Stimulated activated CD8-positive, alpha-beta memory T cell treated with anti-CD3 and anti-CD28 coated beads, Interleukin-15, amount 100 ng/mL, for 48 hours (primary cell): ENCODE measurements at places on chromosomes 13 and 19.

- no peak for DNase-seq
Measured at GRCh38 chr19:16428372-16429036, 43.3 kb downstream of the EPS15L1 start.

DNA sequence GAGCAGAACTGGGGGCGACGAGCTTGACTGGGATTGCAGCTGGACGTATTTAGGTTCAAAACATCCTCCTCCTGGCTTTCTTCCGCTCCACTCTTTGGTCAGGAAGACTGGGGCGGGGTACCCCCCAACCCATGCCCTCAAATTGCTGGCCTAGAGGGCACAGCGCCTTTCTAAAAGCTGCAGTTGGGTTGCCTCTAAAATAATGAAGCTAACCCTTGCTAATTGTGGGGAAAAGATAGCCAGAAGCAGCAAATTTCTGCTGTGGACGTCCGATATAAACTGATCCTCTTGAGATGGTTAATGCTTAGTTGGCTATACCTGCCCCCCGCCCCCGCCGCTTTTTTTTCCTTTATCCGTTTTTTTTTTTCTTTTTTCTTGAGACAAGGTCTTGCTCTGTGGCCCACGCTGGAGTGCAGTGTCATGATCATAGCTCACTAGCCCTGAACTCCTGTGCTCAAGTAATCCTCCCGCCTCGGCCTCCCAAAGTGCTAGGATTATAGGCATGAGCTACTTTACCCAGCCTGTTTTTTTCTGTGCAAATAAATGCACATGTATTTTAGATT, 754 bp upstream of the CHERP start:
- no peak for DNase-seq

GRCh38 chr19:53823380-53824120, 564 bp downstream of the NLRP12 start:
- DNase-seq, result no peak

- DNase-seq, result no peak
Measured at GRCh38 chr13:29743201-29743786, 107.1 kb downstream of the UBL3 start.

DNA sequence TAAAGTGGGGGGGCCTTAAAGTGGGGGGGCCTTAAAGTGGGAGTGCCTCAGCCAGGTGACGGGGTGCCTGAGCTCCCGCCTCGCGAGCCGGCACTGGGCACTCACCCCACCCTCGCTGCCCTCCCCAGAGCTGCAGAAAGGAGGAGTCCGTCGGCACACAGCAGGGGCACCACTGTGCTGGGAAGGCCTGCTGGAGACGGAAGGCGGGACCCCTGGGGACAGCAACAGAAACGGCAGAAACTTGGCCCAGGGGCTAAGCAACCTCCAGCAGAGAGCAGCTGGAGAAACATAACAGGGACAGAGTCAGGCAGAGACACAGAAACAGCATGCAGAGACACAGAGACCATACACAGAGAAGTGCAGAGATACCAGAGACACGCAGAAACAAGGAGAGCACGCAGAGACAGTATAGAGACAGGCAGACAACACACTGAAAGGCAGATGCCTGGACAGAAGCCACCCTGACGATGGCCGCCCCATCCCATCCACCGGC, 7.9 kb downstream of the CFD start:
- DNase-seq, result no peak

DNA sequence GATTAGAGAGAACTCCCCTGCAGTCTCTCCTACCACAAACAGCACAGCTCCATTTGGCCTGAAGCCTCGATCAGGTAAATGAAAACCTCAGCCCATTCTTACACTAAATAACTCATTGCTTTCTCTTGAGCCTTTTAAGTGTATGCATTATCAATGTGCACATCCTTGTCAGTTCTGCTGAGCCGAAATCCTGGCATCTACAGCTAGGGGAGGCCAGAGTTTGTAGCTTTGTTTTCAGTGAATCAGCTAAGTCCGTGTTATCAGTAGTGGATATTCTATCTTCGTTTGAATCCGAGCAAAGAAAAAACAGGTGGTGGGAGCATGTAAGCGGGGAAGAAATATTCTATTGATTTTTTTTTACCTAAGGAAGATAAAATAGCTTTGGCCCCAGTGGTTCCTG, 84.4 kb downstream of the ESD start:
- DNase-seq, result no peak

DNA sequence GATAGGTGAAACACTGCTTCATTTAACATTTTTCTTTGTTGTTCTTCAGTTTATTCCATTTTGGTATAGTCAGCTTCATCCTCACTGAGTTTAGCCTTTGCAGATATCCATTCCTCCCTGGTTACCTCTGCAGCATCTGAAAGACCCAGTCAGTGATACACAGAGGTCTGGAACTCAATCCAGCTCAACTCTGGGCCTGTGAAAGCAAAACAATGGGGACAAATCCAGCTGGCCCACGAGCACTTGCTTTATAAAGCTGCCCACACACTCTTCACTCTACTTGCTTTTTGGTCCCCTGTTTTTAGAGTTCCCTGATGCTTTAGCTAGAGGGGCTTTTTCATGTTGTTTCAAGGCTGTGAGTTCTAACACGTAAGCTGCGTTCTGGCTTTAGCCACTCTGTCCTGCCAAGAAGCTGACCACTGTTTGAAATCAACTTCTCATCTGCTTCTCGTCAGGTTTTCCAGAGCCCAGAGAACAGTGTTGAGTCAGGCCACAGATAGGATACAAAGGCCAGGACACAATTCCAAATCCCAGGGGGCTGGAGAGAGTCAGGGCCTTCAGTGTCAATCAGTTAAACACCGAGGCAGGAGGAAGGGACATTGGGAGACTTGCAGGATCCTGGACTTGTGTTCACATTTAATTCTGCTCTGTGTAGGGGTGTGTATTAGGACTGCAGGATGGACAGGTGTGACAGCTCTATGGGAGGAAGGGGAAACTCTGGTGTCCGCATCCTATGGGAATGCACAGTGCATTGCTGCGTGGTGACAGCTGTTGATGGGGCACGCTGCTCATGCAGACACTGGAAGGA, 83.5 kb upstream of the RNF113B start:
- DNase-seq, result no peak
